Adrenal gland (tissue), 19 donors: ENCODE measurements at places on chromosomes 11 and 22. TPM values are rescaled to one million over a fixed set of nuclear protein-coding genes. Genes with fewer than 3 reads are reported as not detected.

DNA sequence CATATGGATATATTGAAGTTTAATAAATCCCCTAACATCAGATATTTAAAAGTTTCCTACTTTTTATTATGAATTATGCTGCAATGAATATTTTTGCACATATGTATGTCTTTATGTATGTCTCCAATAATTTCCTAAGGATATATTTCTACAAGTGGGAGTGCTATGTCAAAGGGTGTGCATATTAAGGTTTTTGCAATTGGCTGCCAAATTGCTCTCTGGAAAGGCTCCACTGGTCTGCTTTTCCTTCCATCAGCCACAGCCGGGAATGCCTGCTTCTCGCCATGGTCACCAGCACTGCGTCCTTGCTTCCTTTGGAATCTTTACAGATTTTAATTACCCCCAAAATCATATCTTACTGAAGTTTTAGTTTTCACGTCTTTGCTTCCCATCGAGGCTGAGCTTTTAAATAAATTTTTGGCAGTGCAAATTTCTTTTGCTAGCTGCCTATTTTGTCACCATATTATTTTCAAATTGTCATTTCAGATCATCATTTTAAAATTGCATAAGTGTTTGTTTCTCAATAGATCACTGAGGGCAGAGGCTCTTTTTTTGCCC, 221.7 kb downstream of the SNX19 start:
- H3K4me1 ChIP-seq = no peaks in the 10 kb centered on the region
- no peak overlapping the region for H3K4me3 ChIP-seq
- H3K27ac ChIP-seq = no peak overlapping the region
- DNase-seq = no peak
- no peaks in the 10 kb centered on the region for H3K27me3 ChIP-seq

LMO2 gene
- 14.4 TPM for polyA plus RNA-seq

DNA sequence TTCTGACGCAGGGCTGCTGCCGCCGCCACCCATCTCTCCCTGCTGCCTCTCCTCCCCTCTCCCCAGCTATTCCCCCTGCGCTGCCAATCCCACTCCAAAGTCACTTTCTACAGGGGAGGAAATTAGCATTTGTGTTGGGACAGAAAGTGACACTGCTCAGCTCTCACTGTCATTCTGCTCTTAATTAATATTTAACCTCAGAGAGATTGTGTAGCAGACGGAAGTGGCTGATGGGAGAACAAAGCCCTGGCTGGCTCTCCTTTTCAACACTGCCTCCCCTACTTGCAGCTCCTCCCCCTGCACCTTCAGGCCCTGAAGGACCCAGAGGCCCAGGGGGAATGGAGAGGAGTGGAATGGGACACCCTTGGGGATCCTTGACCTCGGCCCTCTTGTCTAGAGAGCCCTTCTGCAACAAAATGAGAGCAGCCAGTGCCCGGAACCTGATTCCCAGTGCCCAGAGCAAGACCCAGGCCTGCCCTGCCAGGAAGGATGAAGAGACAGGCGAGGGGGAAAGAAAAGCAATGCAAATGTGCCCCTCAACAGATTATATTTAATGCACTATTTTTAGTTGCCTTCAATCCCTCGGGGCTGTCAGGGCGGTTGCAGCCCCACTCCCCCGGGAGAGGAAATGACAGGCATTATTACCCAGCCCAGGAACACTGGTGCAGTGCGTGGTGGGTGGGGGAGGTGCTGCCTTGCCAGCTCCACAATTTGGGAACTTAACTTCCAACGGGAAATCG, 14.6 kb upstream of the NRGN start:
- no peak overlapping the region for H3K4me3 ChIP-seq
- no peak for DNase-seq
- H3K36me3 ChIP-seq = no peaks in the 10 kb centered on the region

- H3K4me3 ChIP-seq = no peak overlapping the region
- no peak overlapping the region for H3K27ac ChIP-seq
- no peaks in the 10 kb centered on the region for H3K36me3 ChIP-seq
- H3K27me3 ChIP-seq = no peaks in the 10 kb centered on the region
- peaks cover 79% of the 10 kb centered on the region for H3K4me1 ChIP-seq
- DNase-seq = no peak
Observed at GRCh38 chr22:42611051-42611450, 3.6 kb downstream of the POLDIP3 start.

GRCh38 chr11:102487214-102487613, 34.6 kb upstream of the TMEM123 start:
- peaks cover 4% of the 10 kb centered on the region for H3K4me1 ChIP-seq
- H3K36me3 ChIP-seq = no peaks in the 10 kb centered on the region
- DNase-seq = no peak
- H3K27ac ChIP-seq = no peak overlapping the region
- no peak overlapping the region for H3K4me3 ChIP-seq

DNA sequence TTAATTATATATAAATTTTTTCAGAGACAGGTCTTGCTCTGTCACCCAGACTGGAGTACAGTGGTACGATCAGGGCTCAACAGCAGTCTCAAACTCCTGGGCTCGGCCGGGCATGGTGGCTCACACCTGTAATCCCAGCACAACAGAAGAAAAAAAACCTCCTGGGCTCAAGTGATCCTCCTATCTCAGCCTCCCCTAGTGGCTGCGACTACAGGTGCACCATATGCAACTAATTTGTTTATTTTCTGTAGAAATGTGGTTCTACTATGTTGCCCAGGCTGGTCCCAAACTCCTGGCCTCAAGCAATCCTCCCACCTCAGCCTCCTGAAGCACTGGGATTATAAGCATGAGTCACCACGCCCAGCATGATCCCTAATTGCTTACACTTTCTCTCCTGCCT, 56.1 kb upstream of the SLC35C1 start:
- H3K27me3 ChIP-seq = no peaks in the 10 kb centered on the region
- H3K27ac ChIP-seq = no peak overlapping the region

GRCh38 chr11:101046947-101047346, 82.7 kb downstream of the PGR start:
- H3K27ac ChIP-seq = no peak overlapping the region
- H3K27me3 ChIP-seq = no peaks in the 10 kb centered on the region
- H3K4me3 ChIP-seq = no peak overlapping the region
- H3K4me1 ChIP-seq = no peaks in the 10 kb centered on the region
- no peaks in the 10 kb centered on the region for H3K36me3 ChIP-seq

GRCh38 chr11:74397501-74398243, 561 bp downstream of the PGM2L1 start:
- peak; percentile 27 for DNase-seq
- no peaks in the 10 kb centered on the region for H3K27me3 ChIP-seq
- no peaks in the 10 kb centered on the region for H3K36me3 ChIP-seq
- H3K4me1 ChIP-seq = no peaks in the 10 kb centered on the region
- peak overlapping the region; percentile 79 for H3K27ac ChIP-seq

GRCh38 chr22:47381240-47381639, 618.8 kb downstream of the TBC1D22A start:
- H3K27me3 ChIP-seq = no peaks in the 10 kb centered on the region
- DNase-seq = no peak
- no peaks in the 10 kb centered on the region for H3K36me3 ChIP-seq
- H3K27ac ChIP-seq = no peak overlapping the region
- no peaks in the 10 kb centered on the region for H3K4me1 ChIP-seq

DNAJB7 gene
- polyA plus RNA-seq = not detected

DNA sequence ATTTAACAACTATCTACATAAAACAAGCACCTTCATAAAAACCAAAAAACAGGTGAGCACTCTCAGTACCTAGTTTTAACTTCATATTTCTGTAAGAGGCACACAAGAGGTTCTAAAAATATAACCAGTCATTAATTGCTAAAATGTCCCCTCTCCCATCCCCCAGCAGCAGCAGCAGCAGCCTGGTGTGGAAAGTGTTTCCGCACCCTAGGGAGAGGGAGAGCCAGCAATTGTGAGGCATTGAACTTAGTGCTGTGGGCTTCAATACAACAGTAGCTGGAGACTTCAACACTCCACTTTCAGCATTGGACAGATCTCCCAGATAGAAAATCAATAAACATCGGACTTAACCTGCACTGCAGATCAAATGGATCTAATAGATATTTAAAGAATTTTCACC, 1158.5 kb downstream of the JRKL start:
- no peak for DNase-seq
- H3K27ac ChIP-seq = no peak overlapping the region
- H3K36me3 ChIP-seq = no peaks in the 10 kb centered on the region
- H3K4me1 ChIP-seq = no peaks in the 10 kb centered on the region
- H3K27me3 ChIP-seq = no peaks in the 10 kb centered on the region

DNA sequence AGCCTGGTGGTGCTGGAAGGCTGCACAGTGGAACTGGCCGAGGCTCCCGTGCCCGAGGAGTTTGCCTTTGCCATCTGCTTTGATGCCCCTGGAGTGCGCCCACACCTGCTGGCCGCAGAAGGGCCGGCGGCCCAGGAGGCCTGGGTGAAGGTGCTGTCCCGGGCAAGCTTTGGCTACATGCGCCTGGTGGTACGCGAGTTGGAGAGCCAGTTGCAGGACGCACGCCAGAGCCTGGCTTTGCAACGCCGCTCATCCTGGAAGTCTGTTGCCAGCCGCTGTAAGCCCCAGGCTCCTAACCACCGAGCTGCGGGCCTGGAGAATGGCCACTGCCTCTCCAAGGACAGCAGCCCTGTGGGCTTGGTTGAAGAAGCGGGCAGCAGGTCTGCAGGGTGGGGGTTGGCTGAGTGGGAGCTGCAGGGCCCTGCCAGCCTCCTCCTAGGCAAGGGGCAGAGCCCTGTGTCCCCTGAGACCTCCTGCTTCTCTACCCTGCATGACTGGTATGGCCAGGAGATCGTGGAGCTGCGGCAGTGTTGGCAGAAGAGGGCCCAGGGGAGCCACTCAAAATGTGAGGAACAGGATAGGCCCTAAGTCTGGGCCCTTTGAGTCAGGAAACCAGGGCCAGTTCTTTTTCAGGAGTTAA, 1.9 kb upstream of the SMDT1 start:
- H3K27ac ChIP-seq = no peak overlapping the region
- peaks cover 8% of the 10 kb centered on the region for H3K36me3 ChIP-seq
- no peaks in the 10 kb centered on the region for H3K27me3 ChIP-seq
- peaks cover 35% of the 10 kb centered on the region for H3K4me1 ChIP-seq
- no peak overlapping the region for H3K4me3 ChIP-seq

DNA sequence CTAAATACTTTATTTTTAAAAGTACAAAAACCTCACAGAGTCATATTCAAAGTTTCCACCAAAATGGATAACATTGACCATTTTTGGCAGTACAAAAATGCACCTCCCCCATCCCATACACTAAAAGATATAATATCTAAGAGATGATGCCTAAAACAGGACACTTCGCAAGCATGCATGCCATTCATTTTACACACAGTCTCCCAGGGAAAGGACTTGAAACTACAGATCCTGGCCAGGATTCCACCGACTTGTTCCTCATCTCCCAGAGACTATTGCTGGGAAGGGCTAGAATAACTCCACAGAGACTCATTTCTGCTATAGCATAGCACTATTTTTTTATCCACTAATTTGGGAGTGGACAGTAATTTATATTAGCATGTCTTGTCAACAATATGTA, 81.7 kb downstream of the MTNR1B start:
- no peaks in the 10 kb centered on the region for H3K36me3 ChIP-seq
- H3K4me1 ChIP-seq = no peaks in the 10 kb centered on the region
- no peak overlapping the region for H3K27ac ChIP-seq
- DNase-seq = no peak
